Endothelial cell (in vitro differentiated cells): ENCODE measurements at places on chromosomes 5 and 9. TPM values are rescaled to one million over a fixed set of nuclear protein-coding genes. Genes with fewer than 3 reads are reported as not detected.
A peak's percentile ranks its signal among the peaks of the same experiment; 100 is the strongest.

The EGR1 gene
- total RNA-seq, result 2.1 TPM

DNA sequence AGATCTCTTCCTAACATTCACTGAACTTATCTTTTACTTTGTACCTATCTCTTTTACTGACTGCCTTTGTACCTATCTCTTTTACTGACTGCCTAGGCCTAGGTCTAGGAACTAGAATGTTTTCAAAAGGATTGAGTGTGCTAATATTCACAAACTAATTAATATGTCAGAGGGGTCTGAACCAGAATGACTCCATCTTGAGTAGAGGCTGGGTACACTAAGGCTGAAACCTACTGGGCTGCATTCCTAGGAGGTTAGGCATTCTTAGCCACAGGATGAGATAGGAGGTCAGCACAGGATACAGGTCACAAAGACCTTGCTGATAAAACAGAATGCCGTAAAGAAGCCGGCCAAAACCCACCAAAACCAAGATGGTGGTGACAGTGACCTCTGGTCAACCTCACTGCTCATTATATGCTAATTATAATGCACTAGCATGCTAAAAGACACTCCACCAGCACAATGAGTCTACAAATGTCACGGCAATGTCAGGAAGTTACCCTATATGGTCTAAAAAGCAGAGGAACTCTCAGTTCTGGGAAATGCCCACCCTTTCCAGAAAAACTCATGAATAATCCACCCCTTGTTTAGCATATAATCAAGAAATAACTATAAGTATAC is 2.5 kb upstream of the RHOBTB3 start:
- peaks cover 8% of the 10 kb centered on the region for H3K27me3 ChIP-seq
- no peak overlapping the region for H3K4me3 ChIP-seq
- peaks cover 27% of the 10 kb centered on the region for H3K4me1 ChIP-seq

DNA sequence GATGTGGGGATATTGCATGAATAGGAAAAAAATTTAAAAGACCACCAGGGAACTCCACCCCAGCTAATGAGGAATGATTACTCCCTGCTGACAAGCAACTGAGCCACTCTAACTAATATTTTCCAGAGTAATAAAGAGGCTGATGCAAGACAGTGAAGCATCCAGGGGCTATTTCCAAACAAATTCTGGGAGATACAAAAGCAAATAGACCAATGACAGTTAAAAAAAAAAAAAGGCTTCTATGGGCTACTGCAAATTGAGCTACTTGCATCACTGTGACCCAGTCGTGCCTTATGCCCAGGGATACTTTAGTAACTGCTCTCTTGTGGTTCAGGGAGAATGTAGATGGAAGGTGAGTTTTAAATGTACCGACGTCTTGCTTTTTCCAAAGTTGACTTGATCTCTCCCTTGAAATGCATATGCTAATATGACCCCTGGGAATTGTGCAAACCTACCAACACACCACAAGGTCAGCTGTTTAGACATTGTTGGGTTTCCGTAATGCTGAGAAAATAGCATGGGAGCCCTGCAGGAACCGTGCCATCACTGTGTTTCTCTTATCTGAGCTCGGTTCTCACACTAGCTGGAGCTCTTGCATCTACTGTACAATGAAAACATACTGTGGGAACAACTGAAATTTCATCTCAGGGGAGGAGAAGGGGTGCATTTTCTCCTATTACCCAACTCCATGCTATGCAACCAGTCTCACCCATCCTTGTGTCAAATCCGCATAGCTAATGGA is 250.6 kb upstream of the MAP3K1 start:
- H3K4me3 ChIP-seq, result no peak overlapping the region
- peaks cover 13% of the 10 kb centered on the region for H3K4me1 ChIP-seq
- no peaks in the 10 kb centered on the region for H3K36me3 ChIP-seq
- peaks cover 2% of the 10 kb centered on the region for H3K27me3 ChIP-seq
- no peak overlapping the region for H3K27ac ChIP-seq

The SKP2 gene
- 41.3 TPM for total RNA-seq

DNA sequence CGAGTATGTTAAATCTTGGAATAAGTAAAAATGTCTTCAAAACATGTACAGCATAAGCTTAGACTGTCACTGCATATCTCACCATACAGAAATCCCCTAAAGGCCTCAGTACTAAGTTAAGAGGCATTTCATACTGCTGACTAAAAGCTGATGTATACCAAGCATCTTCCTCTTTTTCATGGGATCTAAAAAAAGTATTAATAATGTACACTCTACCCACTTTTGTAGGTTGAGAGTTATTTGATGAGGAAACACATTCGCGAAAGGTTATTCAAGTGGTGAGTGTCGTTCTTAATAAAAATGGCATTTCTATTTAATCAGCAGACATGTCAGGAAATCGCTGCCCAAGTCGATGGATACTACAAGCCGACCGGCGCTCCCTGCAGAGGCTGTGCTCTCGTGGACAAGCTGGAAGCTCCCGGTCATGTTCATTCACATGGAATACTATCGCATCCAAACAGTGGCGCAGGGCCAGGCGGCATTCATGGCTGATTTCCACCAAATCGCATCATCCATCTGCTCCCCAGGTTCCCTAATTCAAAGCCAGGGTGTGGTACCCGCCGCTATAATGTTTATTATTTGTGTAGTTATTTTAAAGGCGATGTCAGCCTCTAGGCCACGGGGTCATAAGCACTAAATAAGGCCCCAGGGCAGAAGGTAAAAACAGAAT is 724 bp downstream of the SGTB start:
- H3K4me3 ChIP-seq, result peak overlapping the region; percentile 90
- peaks cover 22% of the 10 kb centered on the region for H3K4me1 ChIP-seq
- peaks cover 6% of the 10 kb centered on the region for H3K27me3 ChIP-seq
- DNase-seq, result peak; percentile 47
- H3K27ac ChIP-seq, result peak overlapping the region; percentile 44

- no peaks in the 10 kb centered on the region for H3K36me3 ChIP-seq
- no peaks in the 10 kb centered on the region for H3K4me1 ChIP-seq
- H3K27me3 ChIP-seq, result no peaks in the 10 kb centered on the region
- DNase-seq, result no peak
- no peak within 1 kb of the TSS for H3K4me3 ChIP-seq
Measured at GRCh38 chr9:134880484-134881312, at the start of gene FCN2. Gene FCN2 (plus strand): TSS chr9:134880810. CDS start chr9:134880822, 12 bp downstream.

GRCh38 chr5:140101179-140101578 is 12.7 kb upstream of the PURA start:
- peaks cover 1% of the 10 kb centered on the region for H3K4me1 ChIP-seq
- no peak overlapping the region for H3K27ac ChIP-seq
- H3K36me3 ChIP-seq, result no peaks in the 10 kb centered on the region
- H3K4me3 ChIP-seq, result no peak overlapping the region
- DNase-seq, result no peak
- peaks cover 9% of the 10 kb centered on the region for H3K27me3 ChIP-seq

The SLC6A19 gene
- total RNA-seq, result not detected

The PCAT7 gene
- total RNA-seq, result 1.3 TPM

The CNTNAP3B gene
- 4.1 TPM for total RNA-seq

The IFNA2 gene
- not detected for total RNA-seq

- no peak for DNase-seq
- peaks cover 8% of the 10 kb centered on the region for H3K4me1 ChIP-seq
Measured at GRCh38 chr5:173340451-173340850, 12.2 kb upstream of the STC2 start.

The ALDH7A1 gene
- 76.6 TPM for total RNA-seq

GRCh38 chr9:89621031-89621430 is 16.2 kb downstream of the GADD45G start:
- no peak overlapping the region for H3K4me3 ChIP-seq
- no peak overlapping the region for H3K27ac ChIP-seq
- peaks cover 13% of the 10 kb centered on the region for H3K4me1 ChIP-seq
- H3K27me3 ChIP-seq, result peaks cover 4% of the 10 kb centered on the region

The AFAP1L1 gene
- total RNA-seq, result 393 TPM

GRCh38 chr9:34125681-34126206 is 754 bp downstream of the DCAF12 start:
- H3K36me3 ChIP-seq, result peaks cover 33% of the 10 kb centered on the region
- H3K4me3 ChIP-seq, result peak overlapping the region; percentile 92
- peak; percentile 18 for DNase-seq
- H3K27me3 ChIP-seq, result peaks cover 9% of the 10 kb centered on the region

The WDR31 gene
- total RNA-seq, result 0.95 TPM
